Upper lobe of left lung (tissue), 6 donors: ENCODE measurements at places on chromosomes 7 and 10.

DNA sequence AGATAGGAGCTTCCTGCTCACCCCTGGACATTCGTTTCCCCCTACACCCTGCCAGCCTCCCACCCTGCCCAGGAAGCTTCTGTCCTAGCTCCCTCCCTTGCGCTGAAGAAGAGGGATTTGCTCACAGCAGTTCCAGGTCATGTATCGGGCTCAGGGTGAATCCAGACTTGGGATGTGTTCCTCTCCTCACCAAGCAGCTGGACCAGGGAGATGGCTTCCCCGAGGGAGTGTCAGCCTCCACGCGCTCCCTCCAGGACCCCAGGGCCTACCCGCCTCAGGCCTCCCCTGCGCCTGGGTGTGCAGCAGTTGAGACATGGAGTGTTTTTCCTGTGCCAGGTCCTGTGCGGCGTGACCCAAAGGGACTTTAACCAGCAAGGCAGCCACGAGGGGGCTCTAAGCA is 435.6 kb upstream of the FOXK1 start:
- no peak overlapping the region for H3K27ac ChIP-seq
- H3K4me1 ChIP-seq: no peaks in the 10 kb centered on the region
- H3K36me3 ChIP-seq: no peaks in the 10 kb centered on the region
- H3K27me3 ChIP-seq: no peaks in the 10 kb centered on the region
- no peak for DNase-seq

GRCh38 chr7:151795168-151795811 is 81.6 kb downstream of the PRKAG2 start:
- H3K27me3 ChIP-seq: no peaks in the 10 kb centered on the region
- H3K36me3 ChIP-seq: no peaks in the 10 kb centered on the region
- no peak overlapping the region for H3K4me3 ChIP-seq
- H3K4me1 ChIP-seq: peaks cover 57% of the 10 kb centered on the region
- peak overlapping the region; percentile 74 for H3K27ac ChIP-seq
- no peak for DNase-seq

DNA sequence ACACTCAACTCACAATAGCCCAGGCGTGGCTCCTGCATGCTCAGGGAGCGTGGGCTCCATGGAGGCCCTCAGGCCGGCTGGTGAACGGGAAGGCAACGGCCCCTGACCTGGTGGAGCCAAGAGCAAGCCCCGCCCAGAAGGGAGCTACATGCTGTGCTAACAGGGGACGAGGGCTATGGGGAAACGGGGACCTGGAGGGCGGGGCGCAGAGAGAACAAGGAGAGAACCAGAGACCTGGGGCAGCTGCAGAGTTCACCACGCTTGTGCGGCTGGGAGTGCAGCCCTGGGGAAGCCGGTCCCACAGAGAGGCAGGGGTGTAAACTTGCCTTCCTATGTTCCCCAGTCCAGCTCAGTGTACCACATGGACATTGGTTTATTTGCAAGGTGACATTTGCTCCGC is 69.2 kb upstream of the PPP2R2D start:
- no peak overlapping the region for H3K27ac ChIP-seq
- H3K4me1 ChIP-seq: no peaks in the 10 kb centered on the region
- H3K27me3 ChIP-seq: no peaks in the 10 kb centered on the region
- no peak overlapping the region for H3K4me3 ChIP-seq
- H3K36me3 ChIP-seq: no peaks in the 10 kb centered on the region
- DNase-seq: peak; percentile 58

DNA sequence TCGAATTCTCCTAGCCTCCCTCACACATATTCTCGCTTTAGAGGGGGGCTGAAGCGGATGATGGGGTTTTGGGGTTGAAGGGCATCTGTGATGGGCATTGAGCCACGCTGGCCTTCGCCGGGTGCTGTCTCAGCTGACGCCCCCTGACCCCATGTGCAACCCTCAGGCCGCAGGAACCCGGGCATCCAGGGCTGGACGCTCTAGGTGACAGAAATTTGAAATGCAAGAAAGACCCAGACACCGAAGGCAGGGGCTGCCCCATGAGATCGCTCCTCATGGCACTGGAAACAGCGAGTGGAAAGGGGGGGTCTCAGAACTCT is 664 bp upstream of the C10orf88 start:
- no peaks in the 10 kb centered on the region for H3K27me3 ChIP-seq
- no peaks in the 10 kb centered on the region for H3K36me3 ChIP-seq
- H3K4me1 ChIP-seq: peaks cover 21% of the 10 kb centered on the region
- peak overlapping the region; percentile 74 for H3K4me3 ChIP-seq

GRCh38 chr10:73786512-73786885 is 1.1 kb downstream of the ZSWIM8 start:
- H3K27me3 ChIP-seq: no peaks in the 10 kb centered on the region
- H3K36me3 ChIP-seq: peaks cover 27% of the 10 kb centered on the region
- DNase-seq: no peak
- H3K4me3 ChIP-seq: peak overlapping the region; percentile 99
- H3K4me1 ChIP-seq: peaks cover 35% of the 10 kb centered on the region
